ENCODE measurements at places on chromosomes 3 and 15. TPM values are rescaled to one million over a fixed set of nuclear protein-coding genes. Genes with fewer than 3 reads are reported as not detected.

GRCh38 chr3:124818398-124819091 is 68.6 kb downstream of the ITGB5 start:
- DNase-seq, result no peak

DNA sequence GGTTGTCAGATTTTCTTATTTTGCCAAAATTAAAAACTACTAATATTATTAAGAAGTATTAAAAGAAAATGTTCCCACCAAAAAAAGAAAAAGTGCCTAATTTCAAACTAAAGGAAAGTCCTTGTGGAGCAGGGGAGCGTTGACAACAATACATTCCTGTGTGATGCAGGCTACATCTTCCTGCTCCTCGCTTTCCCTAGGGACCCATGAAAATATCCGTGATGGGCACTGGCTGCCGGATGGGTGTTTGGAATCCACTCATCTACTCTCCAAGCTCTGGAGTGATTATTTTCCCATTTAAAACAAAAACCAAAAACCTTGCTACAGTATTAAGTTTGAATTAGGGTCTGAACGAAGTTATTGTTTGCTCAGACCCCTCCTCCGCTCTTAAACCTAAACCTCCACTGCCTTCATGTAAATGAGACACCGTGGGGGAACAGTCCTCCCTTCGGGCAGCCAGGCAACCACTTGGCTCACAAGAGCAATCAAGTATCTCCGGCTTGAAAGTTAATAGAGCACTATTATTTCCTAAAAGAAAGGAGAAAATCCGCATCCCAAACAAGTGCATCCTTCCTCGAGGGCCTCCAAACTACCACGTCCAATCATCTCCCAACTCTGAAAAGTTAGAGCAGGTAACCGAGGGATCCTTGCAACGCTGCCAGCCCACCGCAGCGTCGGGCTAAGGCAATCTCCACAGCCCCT is 1.5 kb downstream of the ITGB5 start:
- no peak for DNase-seq

- no peak for DNase-seq
Measured at GRCh38 chr3:127549826-127550467, 40.6 kb downstream of the TPRA1 start.

DNA sequence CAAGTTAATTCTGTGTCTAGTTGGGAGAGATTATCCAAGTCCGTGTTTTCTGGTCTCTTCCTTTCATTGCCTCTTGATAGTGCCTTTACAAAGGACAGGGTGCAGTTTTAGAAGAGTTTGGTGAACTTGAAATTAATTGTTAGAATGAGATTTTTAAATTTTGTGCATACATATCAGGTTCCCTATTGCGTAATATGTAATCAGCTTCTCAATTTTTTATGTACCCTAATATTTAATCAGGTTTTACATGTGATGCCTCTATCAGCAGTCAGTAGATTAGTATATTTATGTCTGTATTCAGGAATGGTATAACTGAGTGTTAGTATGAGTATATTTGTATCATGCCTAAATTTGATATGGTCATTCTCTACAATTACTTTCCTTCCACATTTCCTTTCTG is 4.9 kb downstream of the SEC62 start:
- no peak for DNase-seq

The NOX5 gene
- total RNA-seq, result 0.45 TPM

The ARL14 gene
- not detected for total RNA-seq

The GOLGA6A gene
- not detected for total RNA-seq

The PIGZ gene
- 14.9 TPM for total RNA-seq

The PLA2G4E gene
- total RNA-seq, result not detected

The GOLGA6B gene
- total RNA-seq, result not detected

The SSUH2 gene
- 5.1 TPM for total RNA-seq

The CHRM5 gene
- total RNA-seq, result not detected

DNA sequence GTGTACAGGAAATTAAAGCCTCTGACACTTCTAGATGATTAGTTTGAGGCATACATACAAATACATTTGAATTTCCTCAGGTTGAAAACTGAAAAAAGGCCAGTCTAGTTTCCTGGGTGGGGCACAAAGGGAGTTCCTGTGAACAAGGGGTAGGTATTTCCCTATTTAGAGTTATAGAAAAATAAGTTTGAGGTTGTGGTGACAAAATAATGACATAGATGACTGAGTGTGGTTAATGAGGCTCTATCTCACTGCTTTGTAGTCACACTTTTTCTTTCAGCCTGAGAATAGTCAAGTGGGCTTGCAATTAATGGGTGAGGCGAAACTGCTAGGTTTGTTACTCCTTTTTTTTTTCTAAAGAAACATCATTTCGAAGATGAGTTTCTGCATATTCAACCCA is 4.3 kb downstream of the SLCO3A1 start:
- no peak for DNase-seq

GRCh38 chr3:188647237-188647636 is 493.3 kb downstream of the LPP start:
- DNase-seq, result no peak

DNA sequence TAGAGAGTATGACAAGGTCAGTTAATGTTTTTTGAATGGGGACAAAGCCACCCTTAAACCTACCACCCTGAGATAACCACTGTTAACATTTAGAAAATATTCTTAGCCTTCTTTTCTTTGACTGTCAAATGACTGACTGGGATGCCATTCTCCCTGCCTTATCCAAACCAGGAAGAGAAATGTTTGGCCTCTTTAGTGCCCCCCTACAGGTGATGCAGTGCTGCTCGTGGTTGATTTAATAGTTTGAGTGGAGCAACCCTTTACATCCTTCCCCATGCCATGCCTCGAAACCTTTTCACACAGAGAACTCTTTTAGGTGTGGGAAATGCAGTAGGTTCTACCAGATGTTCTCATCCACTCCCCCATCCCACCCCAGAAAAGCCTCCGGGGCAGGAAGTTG is 38.7 kb upstream of the UMPS start:
- DNase-seq, result no peak

GRCh38 chr15:48144889-48145288 is 24.1 kb downstream of the SLC24A5 start:
- no peak for DNase-seq

- no peak for DNase-seq
Measured at GRCh38 chr3:62445275-62445674, 71.9 kb upstream of the FEZF2 start.

The FEZF2 gene
- total RNA-seq, result not detected

DNA sequence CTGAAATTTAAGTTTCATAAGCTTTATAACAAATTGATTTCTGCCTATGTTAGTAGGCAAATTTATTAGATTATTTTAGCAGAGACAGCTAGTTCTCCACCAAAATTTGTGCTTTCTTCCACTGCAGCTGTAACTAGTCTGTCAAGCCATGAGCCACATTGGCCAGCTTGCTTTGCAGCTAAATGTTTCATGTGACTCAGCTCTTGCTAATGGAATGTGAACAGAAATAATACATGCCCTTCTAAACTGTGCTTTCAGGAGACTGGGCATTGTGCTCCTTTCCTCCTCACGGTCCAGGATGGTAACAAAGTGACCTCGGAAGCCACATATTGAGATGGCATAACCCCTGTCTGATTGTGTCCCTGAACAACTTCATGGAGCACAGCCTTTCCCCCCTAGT is 51.3 kb upstream of the KPNA4 start:
- no peak for DNase-seq

DNA sequence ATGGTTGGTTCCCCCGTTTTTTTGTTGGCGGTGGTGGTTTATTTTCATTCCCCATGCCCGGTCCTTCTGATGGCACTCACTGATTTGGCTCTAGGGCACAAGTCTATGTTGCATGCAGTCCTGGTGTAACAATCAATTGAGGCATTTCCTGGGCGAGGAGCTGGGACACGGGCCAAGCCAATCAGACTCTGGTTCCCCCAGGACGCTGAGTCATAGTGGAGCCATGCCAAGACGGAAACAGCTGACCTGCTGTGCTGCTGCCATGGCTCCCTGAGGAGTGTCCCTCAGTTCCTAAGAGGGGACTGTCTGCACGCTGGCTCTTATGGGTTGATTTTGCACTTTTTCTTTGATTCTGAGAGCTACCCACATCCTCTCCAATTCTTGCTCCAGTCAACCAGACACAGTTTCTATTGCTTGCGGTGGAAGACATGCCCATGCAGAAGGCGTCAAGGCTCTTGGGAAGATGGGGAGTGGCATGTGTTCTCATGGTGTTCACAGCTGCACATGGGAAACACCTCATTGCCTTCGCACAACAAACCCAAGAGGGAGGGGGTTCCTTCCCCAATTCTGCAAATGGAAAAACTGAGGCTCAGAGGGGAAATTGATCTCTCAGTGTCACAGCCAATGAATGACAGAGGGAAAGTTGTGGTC is 28.3 kb upstream of the ALDH1L1 start:
- peak; percentile 86 for DNase-seq

The KBTBD8 gene
- 3.3 TPM for total RNA-seq

DNA sequence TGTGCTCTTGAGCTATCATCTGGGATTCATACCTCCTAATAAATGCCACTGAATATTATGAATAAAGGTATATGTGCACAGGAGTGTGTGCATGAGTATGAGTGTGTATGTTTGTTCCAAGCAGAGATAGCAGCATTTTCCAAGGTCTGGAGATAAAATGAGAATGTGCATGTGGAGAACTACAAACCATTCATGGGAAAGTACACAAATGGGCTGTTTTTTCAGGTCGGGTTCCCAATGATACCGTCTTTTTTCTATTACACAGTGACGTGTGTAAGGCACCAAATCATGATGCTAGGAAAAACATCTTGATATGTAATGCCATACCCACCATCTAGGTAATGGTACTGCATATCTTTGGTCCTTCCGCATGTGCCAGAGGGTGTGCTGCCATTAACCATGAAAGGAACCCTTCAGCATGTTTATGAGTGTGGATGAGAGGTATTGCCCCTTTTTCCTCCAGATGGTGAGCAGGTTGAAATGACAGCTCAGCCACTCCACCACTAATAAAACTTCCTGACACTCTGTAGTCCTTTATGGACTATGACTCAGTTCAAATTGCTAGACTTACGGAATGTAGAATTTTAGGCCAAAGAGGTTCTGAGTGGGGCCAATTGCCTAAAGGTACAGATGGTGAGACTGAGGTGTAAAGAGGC is 36.4 kb upstream of the COPB2 start:
- no peak for DNase-seq

- no peak for DNase-seq
Measured at GRCh38 chr3:73813291-73813690, 188.6 kb upstream of the PDZRN3 start.

The OIP5 gene
- not detected for total RNA-seq

GRCh38 chr15:34942363-34942762 is 27.2 kb downstream of the AQR start:
- no peak for DNase-seq

The GPR15 gene
- not detected for total RNA-seq

DNA sequence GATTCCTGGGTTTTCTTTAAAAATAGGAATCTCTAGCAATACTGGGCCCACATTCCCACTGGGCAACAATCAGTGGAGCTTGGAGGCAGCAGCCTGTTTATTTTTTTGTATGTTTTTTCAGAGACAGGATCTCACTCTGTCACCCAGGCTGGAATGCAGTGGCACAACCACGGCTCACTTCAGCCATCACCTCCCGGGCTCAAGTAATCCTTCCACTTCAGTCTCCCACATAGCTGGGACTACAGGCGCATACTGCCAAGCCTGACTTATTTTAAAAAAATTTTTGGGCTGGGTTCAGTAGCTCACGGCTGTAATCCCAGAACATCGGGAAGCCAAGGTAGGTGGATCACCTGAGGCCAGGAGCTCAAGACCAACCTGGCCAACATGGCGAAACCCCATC is 29.1 kb upstream of the GNB5 start:
- DNase-seq, result no peak

DNA sequence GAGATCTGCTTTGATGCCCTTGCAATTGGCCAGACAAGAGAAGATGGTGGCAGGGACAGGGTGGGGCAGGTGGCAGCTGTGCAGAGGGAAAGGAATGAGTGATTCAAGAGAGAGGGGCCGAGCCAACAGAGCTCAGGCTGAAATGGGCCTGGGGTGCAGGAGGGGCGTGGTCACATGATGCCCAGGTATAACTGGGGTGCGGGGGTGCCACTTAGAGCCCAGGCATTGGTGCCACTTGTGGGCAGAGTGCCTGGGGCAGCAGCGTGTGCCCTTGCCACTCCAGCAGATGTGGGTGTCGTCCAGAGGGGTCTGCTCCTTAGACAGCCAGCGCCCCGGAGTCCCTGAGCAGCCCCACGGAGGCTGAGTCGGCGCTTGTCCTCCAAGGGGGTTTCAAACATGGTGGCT is 88.7 kb downstream of the PLXNA1 start:
- DNase-seq, result no peak

GRCh38 chr3:127113571-127113891 is 79.4 kb upstream of the PRR23E start:
- DNase-seq, result no peak

The DNAJC13 gene
- total RNA-seq, result 43.1 TPM

DNA sequence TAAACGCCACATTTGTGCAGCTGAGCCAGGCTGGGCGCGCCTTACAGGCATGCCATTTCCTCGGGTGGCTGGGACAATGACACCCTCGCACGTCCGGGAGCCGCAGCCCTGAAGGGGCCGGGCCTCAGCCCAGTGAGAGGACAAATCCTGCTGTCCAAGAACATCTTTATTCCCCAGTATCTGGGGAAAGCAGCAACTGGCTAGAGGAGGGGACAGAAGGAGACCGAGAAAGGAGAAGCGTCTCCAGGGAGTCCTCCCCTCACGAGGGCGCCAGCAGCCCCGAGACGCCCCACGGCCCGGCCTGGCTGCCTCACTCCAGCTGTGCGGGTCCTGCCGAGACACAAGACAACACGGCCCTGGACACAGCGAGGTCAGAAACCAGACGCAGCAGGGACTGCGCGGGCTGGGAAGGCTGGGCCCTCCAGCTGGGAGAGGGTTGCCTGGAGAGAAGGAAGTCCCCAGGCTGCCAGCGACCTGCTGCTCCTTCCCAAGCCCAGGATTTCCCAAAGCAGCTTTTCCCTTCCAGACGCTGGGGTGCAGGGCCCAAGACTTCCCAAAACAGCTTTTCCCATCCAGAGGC is 130.2 kb downstream of the CHSY1 start:
- DNase-seq, result peak; percentile 95

- no peak for DNase-seq
Measured at GRCh38 chr3:65107174-65107573, 419.4 kb upstream of the ADAMTS9 start.

The AMOTL2 gene
- 313 TPM for total RNA-seq

DNA sequence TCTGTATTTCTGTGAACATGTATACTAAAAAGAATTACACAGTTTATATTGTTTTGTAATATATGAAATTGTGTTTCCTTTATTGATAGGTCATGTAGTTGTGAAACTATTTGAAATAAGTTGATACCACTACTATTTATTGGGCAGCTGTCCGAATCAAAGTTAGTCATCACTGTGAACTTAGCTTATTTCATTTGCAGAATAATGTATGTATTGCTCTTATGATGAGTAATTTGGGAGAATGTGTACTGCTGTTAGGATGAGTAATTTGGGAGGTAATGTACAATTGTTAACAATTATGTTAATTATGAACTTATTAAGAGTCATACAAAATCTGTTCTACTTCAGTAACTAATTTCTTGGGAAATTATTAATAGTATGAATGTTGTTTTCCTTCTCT is 22.2 kb downstream of the FXR1 start:
- no peak for DNase-seq
